ENCODE measurements at places on chromosomes 5 and 9.

- DNase-seq, result no peak
Observed at GRCh38 chr5:30194595-30194994, 998.9 kb upstream of the CDH6 start.

DNA sequence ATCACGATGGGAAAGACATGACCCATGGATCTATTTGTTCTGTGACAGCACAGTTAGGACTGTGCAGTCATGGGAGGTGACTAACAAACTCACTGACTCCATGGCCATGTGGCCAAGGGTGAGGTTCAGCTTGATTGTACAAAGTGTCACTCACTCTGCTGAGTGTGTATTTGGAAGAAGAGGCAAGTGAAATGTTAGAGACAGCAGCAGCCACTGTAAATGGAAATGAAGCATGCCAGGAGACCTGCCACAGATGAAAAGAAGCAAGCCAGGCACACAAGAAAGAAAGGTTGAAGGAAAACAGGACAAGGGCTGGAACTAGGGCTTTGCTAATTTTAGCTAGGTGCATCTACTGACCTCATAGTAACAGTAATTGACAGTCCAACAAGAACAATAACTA is 42.7 kb upstream of the PALM2AKAP2 start:
- DNase-seq, result no peak

DNA sequence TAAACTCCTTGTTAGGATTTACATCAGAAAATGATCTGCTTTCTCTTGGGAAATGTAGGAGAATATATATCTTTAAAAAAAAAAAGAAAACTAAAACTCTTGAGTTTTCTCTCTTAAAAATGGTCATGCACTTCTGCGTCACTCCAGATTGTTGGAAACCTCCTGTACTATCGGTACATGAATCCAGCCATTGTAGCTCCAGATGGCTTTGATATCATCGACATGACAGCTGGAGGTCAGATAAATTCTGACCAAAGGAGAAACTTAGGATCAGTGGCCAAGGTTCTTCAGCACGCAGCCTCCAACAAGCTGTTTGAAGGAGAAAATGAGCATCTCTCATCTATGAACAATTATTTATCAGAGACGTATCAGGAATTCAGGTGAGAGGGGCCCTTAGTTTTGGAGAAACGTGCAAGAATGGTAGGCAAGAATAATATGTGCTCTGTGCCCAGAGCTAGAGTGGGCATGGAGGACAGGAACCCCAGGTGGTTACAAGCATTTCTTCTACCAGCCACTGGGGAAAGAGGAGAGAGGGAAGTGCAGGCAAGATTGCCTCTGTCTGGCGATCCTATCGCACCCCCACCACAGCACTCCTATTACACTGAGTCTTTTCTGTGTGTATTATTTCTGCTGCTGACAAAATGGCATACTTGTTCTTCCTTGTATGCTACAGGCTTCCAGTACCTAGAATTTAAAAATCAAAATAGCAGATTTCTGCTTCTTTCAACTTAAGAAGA is 41.4 kb upstream of the F2R start:
- DNase-seq, result no peak

DNA sequence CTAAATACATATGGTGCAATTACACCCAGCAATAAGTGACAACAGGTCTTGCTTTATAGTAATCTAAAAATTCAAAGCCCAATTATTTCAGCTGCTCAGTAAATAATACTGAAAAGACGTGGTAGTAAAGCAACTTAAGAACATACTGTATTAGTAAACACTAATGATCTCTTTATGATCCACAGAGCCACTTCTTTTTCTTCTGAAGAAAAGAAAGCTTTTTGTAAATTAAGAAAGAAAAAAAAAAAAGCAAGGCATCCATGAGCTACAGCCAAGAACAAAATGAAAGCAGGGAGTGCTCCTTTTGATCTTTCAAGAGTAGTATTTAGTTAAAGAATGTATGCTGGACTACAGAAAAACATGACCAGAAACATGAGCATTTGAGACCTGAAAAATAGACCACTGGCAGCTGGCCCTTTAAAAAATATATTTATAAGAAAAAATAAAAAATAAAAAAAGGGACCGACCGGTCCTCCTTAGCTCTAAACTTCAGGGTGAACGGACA is 348.7 kb downstream of the GLIS3 start:
- DNase-seq, result no peak

DNA sequence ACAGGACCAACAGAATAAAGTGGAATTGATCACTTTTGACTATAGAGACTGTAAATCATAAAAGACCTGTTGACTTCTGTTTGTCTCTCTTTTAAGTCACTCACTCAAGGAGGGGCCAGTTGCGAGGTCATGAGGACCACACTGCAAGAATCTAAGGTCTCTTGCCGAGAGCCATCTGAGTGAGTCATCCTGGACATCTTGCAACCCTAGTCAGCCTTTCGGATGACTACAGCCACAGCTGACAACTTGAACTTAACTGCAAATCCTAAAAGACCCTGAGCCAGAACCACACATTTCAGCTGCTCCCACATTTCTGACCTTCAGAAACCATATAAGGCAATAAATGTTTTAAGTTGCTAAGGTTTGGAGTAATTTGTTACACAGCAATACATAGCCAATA is 129.7 kb upstream of the RAD23B start:
- no peak for DNase-seq

GRCh38 chr9:137411645-137412380 is 11.1 kb downstream of the EXD3 start:
- peak; percentile 70 for DNase-seq

GRCh38 chr9:86721226-86721781 is 226.0 kb downstream of the GAS1 start:
- no peak for DNase-seq

DNA sequence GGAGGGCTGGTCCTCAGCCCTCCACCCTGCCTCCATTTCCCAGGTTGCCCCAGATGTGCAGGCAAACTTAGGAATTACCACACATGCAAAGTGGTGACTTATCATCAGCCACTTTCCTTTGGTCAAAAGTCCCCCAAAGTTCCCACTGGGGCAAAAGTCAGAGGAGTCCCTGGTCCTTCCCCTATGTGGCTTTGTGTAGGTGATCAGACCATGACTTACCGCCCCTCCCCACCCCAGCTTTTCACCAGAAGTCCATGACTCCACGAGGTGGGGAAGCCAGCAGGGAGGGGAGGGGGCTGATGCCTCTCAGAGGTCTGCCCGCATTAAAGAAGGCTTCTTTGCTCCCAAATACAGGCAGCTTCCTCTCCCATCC is 5.8 kb downstream of the TRAF1 start:
- DNase-seq, result no peak

DNA sequence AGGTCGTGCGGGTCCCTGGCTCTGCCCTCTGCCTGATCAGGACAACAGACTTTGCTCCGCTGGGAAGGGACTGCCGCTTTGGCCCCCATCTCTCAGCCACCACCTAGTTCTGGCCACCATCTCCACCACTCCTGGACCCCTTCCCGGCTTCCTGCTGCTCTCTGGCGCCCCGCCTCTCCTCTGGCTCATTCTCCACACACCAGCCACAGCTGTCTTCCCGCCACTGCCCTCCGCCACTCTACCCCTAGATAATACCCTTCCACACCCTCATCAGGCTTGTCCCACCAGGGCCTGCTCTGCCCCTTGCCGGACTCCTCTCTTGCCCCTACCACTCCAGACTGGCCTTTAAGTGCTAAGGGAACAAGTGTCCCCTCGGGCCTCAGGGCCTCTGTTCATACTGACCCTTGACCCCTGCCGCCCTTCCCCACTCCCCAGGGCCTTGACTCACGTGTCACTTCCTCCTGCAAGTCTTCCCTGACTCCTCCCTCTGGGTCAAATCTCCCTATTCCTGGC is 3.0 kb upstream of the CDX1 start:
- no peak for DNase-seq

DNA sequence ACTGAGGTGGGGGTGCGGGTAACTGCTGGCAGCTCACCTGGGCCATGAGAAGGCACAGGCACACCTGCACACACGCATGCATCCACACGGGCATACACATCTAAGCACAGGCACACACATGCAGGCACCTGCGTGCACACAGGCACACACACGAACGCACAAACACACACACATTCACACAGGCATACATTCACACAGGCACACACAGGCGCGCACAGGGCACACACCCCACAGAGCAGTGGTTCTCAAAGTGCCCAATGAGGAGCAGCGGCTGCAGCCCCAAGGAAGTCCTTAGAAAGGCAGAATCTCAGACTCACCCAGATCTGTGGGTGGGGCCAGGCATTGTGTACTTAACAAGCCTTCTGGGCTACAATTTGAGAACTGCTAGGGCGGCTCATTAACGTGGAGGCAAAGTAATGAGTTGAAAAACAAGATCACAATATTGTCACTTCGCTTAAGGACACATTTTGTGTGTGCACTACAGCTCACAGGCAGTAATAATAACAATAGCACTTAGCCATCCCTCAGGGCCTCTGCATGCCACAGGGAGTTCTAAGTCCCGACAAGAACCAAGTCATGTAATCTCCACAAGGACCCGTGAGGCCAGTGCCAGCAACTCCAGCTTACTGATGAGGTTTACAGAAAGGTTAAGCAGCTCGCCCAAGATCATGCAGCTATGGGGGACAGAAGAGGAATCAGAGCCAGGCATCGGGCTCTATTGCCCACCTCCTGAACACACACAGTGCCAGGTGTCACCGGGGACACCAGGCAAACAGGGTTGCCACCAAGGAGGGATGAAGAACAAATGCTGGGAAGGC is 91.6 kb downstream of the ROR2 start:
- DNase-seq, result no peak

DNA sequence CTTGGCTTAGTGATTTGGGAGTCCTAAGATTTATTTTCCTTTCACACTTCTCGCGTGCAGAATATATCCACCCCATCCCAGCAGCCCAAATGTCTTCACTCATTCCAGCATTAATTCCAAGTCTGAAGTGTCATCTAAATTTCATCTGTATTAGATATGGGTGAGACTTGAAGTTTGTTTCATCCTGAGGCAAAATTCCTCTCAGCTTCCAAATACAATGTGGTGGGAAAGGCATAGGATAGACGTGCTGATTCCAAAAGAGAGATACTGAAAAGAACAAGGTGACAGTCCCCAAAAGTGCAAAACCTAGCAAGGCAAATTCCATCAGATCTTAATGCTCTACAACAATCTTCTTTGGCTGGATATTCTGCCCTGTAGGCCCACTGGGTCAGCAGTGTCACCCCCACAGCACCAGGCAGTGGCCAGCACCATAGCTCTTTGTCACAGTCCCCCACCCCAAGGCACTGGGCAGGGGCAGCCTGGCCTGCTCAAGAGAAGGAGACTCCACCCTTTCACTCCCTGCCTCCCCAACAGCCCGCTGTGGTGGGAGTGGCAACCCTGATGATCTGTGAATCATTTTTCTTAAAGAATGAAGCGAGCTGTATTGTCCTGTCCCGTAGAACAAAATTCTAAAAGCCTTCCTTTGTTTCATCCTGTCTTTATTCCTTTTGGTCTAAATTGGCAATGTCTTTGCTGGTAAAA is 2.7 kb upstream of the ADAM19 start:
- no peak for DNase-seq

- DNase-seq, result no peak
Observed at GRCh38 chr5:39219437-39219836, at the start of gene FYB1. Gene FYB1 (minus strand): TSS chr5:39219563. CDS start chr5:39202960, 16,603 bp downstream.

DNA sequence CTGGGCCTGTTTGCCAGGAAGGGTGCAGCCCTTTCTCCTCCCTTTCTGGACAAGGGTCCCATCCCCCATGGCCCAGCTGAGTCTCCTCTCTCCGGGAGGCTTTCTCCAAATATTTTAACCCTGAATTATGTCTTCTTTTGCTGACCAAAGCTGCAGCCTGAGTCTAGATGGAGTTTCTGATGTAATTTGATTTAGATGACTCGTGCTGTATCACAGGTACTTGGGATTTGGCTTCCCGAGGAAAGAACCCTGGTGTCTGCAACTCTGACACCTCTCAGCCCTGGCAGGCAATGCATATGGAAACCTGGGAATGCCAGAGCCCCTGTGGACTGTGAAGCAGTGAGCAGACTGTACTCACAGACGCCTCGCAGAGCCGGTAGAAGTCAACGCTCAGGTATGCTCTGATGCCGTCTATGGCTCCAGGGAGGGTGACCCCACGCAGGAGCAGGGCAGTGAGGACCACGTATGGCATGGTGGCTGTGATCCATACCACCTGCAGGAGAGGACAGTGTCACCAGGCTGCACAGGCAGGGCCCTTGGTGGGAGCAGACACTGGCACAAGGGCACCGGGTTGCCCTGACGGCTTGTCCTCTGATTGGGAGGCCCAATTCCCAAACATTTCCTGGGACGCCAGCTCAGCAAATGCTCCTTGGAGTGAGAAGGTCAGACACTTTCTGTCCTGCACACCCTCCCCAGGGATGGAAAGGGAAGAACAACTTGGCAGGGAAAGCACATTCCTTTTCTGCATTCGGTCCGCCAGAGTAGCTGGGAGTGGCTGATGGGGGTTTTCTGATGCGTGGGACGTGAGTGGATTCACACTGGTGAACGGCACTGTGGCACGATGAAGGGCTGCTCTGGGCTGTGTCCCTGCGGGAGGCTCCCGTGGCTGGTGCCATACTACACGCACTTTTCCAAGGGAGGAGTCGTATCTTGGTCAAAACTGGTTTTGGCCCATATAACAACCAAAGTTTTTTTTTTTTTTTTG is 24.7 kb downstream of the SLC6A3 start:
- no peak for DNase-seq

DNA sequence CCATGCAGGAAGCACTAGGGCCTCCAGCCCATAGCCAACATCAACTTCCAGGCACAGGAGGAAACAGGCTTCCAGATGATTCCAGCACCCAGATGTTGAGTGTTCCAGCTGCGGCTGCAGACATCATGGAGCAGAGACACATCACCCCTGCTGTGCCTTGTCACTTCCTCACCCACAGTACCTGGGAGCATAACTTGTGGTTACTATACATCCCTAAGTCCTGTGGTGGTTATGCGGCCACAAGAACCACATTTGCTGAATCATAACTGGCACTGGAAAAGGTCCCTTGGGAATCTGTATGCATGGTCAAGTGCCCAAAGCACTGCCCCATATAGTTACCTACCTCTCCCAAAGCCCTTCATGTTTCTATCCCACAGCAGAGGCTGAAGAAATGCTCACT is 56.6 kb downstream of the WHRN start:
- no peak for DNase-seq

GRCh38 chr5:626850-627249 is 14.7 kb downstream of the CEP72 start:
- DNase-seq, result no peak

DNA sequence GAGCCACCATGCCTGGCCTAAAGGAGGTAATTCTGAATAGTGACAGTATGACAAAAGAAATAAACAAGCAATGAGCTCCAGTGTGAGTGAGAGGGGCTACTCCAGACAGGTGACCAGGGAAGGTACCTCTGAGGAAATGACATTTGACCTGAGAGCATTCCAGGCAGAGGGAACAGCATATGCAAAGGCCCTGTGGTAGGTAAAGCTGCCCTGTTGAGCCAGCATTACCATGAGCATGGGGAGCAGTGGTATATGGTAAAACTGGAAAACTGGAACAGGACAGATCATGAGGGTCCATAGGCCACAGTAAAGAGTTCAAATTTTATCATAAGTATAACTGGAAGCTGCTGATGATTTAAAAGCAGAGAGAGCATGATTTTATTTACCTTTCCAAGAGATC is 6.0 kb upstream of the SFXN1 start:
- no peak for DNase-seq
